ENCODE measurements at places on chromosomes 3 and 15. TPM values are rescaled to one million over a fixed set of nuclear protein-coding genes. Genes with fewer than 3 reads are reported as not detected.

Gene AHSG
- 90.9 TPM for polyA plus RNA-seq

DNA sequence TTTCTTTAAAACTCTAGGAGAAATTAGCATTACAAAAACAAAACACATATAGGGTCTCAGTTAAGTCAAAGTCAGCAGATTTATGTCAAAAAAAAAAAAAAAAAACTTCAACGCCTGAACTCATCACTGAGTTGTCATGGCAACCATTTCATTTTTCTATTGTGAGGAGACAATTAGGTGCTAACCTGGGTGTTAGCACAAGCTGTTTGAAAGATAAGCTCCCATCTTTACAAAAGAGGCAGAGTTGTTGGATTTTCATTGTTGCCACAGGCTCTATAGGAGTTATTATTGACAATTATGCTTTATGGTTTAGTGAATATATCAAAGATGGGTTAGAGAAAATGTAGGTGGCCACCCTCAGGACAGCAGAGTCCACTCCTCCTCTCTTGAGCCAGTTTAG, 806.9 kb downstream of the GRM7 start:
- no peak for DNase-seq

- peak; percentile 16 for DNase-seq
Measured at GRCh38 chr3:2274526-2274925, 175.9 kb downstream of the CNTN4 start.

GRCh38 chr15:28978011-28978378, 92.2 kb downstream of the APBA2 start:
- DNase-seq, result no peak

- DNase-seq, result no peak
Measured at GRCh38 chr3:149369991-149370866, 7.2 kb downstream of the TM4SF1 start.

All from left renal cortex interstitium (tissue), 4 donors.